AG20443 (cell line): ENCODE measurements at places on chromosomes 6 and 20.

- DNase-seq: no peak
Measured at GRCh38 chr6:36033935-36034334, 6.3 kb downstream of the MAPK14 start.

DNA sequence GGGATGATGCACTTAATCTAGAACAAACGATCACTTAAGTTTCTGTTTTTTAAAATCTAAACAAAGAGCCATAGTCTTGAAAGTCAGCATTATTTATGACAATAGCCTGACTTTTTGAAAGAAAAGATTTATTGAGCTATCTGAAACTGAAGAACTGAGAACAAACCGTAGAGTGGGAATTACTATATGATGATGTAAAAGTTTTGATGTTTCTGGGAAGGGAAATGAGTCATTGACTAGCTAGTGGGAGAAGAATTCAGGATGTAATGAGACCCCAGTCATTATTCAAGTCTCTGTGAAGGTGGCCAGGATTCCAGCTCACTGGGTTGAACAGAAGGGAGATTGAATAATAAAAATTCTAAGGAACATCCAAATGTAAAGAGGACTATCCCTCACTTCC, 83.4 kb upstream of the FABP7 start:
- no peak for DNase-seq

- DNase-seq: peak; percentile 70
Measured at GRCh38 chr20:50558483-50558925, 48.3 kb downstream of the PTPN1 start.

GRCh38 chr6:154945271-154945890, 49.7 kb upstream of the TIAM2 start:
- no peak for DNase-seq

DNA sequence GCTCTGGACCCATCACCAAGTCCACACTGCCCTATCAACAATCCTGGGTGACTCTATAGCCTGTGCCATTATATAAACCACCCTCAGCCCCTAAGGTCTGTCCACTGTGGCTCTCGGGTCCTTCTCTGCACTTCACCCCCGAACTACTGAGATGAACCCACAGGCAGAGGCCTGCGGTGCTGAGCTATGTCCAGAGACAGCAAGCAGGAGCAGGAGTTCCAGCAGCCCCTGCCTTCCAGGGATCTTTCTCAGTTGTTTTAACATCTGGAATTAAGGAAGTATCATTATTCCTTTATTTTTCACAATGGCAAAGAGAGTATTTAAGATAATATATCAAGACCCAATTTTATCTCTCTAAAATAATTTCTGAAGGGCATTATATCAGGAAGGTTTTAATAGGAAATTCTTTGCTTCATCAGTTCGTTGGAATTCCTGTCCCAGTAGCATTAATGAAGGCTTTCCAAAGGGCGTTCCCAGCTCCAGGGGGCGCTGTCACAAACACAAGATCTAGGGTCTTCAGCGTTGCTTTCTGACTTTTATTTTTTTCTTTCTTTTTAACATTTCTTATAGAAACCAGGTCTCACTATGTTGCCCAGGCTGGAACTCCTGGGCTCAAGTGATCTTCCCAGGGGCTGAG, 27.3 kb downstream of the RRBP1 start:
- peak; percentile 62 for DNase-seq

DNA sequence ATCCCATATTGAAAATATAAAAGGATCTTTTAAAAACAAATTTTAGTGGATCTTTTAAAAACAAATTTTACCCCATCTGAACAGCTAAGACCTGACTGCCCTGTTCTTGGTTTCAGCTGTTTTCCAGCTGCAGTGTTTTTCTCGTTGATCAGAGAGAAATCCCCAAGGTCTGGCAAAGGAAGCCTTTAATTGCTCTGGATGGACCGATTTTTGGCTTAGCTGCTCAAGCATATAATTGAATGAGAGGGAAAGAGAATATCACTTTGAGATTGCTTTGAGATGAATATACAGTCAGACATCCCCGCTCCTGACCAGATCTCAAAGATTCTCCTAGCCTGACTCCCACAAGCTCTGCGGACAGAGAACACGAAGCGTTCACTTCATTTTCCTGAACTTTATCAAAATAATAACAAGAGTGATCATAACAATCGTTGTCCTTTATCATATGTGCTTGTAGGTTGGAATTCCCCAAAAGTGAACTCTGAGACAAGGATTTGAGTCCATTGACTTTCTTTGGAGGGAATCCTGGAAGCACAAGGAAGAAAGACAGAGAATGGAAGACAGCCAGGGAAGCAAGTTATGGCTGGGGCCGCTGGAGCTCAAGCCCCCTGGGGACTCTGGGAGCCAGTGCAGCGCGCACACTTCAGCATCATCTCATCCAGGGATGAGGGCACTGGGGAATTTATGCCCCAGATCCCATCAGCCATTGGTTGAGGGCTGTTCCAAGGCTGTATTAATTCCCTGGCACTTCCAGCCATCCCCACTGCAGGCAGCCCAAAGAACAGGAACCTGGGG, 101.3 kb downstream of the SNX5 start:
- DNase-seq: no peak

- DNase-seq: no peak
Measured at GRCh38 chr6:35754452-35755277, 17.8 kb downstream of the ARMC12 start.

- no peak for DNase-seq
Measured at GRCh38 chr6:161050134-161050765, 58.7 kb downstream of the MAP3K4 start.

GRCh38 chr6:129175066-129175465, 292.1 kb downstream of the LAMA2 start:
- no peak for DNase-seq

DNA sequence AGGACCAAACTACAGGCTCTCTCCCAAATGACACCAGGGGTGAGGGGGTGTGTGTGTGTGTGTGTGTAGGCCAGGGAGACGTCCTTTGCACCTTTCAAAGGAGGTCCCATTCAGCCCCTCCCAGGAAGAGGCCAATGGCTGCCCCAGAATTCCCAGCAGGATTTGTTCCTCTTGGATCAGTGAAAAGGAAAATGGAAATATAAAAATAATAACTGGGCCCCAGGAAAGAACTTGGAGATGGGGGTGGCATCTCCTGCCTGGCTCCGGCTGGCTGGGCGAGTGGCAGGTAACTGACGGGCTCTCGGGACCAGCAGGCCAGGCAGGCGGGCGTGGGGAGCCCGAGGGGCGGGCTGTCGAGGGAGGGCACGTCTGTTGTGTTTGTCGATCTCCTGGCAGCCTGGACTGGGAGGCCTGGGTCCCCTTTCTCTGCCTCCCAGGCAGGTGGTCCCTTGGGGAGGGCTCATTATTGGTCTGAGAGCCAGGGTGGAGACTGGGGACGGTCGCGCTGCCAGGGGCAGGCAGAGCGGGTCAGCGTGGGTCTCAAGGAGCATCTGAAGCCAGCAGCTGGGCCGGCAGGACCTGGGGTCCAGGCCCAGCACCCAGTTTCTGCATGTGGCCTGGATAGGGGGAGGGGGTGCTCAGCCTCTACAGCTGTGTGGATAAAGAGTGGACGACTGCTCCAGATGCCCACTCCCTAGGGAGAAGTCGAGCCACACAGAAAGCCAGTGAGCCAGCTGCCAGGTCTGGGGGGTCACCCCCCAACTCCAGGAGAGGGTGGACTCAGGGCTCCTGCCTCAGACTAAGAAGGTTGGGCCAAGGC, 3.1 kb downstream of the NOL4L start:
- no peak for DNase-seq

- peak; percentile 58 for DNase-seq
Measured at GRCh38 chr6:119142041-119142440, 63.6 kb upstream of the FAM184A start.

GRCh38 chr20:54090230-54091119, 20.1 kb upstream of the BCAS1 start:
- DNase-seq: no peak

DNA sequence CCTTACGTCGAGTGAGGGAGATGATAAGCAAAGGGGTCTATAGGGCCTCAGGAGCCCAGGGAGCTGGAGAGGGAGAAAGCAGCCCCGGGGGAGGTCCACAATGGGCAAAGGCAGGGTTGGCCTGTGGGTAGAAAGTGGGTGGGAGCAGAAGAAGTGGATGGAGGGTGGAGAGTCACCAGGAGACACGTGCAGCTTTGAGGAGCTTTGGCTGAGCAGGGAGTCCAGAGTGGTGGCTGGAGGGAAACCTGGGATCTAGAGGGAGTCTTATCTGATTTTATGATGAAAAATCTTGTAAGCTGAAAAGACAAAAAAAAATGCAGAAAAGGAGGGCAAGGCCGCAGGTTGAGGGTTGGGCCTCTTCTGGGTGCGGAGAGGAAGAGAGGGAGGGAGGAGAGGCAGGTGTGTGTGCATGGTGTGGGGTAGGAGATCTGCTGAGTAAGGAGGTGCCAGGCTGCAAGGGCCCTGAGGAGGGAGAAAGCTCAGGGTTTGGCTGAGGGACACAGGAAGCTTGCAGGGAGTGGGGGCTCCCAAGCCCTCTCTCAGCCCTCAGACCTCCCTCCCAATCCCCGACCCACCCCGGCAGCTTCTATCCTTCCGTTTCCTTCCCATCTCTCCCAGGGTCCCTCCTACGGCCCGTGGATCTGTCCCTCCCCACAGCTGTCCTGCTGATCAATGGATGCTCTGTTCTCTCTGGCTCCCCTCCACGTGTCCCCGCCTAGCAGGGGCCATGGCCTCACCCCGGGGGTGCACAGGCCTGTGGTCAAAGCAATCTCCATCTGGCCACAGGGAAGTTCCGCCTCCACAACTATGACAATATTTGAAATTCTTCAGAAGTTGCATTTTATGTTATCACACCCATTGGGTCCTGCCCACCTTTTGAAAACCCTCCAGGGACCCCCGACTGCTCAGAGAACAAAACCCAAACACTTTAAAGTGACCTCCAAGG, 17.1 kb upstream of the BPI start:
- DNase-seq: peak; percentile 30

DNA sequence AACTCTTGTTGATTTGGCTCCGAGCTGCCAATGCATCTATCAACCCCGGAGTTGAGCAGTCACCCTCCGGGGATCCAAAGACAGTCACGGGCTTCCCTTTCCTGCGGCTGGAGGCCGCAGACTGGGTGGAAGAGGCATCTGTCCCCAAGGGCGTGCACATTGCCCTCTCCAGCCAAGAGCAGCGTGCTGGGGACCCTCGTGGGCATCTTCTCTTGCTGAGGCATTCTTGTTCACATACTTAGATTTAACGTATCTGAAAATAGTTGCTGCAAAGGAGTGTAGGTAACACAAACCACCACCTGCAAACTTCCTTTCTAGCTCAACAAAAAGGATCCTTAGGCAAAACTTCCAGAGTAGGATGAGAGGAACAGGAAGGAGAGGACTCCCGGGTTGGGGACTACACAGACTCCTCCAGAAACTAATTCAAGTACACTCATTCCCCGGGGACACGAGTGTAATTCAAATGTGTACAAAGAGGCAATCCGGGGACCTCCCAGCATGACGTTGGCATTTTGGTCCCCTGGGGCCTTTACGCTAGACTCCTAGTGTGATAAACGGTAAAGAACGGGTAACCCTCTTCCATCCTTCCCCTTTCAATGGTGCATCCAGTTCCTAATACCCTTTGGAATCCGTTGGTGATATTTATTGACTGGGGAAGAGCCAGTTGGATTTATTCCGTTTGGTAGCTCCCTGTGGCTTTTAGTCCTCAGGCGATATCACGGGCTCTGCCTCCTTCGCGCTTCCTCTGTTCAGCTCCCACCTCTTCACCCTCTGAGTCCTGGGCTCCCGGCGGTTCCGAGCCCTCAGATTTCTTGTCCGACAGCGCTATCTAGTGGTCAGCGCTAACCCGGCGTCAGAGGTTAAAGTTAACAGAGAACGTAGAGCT, 2.7 kb upstream of the COL12A1 start:
- DNase-seq: peak; percentile 77

DNA sequence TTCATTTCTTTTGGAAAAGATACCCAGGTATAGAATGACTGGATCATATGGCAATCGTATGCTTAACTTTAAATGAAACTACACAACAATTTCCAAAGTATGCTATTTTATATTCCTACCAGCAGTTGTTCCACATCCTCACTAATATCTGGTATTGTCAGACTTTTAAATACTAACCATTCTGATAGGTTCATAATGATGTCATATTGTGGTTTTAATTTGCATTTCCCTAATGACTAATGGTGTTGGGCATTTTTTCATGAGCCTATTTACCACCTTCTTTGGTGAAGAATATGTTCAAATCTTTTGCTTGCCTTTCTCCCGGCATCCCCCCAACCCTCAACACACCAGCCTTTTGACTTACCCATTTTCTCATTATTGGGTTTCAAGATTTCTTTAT, 96.2 kb upstream of the HMGN3 start:
- no peak for DNase-seq

GRCh38 chr6:137813308-137813970, 53.6 kb upstream of the TNFAIP3 start:
- DNase-seq: no peak

GRCh38 chr6:12163744-12164507, 126.2 kb upstream of the EDN1 start:
- DNase-seq: no peak

DNA sequence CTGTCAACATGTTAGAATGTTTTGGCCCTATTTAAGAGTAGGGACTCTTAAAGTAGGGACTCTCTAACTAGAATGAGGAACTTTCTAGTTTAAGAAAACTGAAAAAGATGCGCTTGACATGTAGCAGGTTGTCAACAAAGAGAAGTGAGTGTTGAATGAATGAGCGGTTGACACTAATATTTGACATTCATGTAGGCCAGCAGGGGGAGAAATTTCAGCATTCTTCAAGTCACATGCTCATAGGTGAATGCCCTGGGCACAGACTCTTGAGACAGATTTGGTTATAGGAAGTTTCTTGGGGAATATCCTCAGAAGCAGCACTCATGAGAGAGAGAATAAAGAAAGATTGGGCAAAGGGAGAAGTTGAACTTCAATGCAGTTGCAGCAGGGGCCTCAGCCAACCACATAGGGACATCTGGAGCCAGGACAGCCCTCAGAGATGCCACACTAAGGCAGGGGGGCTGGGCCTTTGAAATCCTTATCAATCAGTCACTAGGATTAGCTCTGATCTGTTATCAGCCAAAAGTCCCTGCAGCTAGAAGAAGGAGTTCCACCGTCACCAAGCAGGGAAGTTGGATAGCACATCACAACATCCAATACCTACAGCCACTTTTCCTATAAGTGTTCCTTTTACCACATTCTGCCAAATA, 145.1 kb upstream of the FKBP1C start:
- DNase-seq: no peak

GRCh38 chr20:59376109-59376841, 75.9 kb downstream of the EDN3 start:
- DNase-seq: no peak

GRCh38 chr6:32153564-32154513, at the start of gene PPT2:
Gene PPT2, plus strand, starts transcription at chr6:32154141. Its CDS starts 454 bp downstream, at chr6:32154595.
- peak; percentile 91 for DNase-seq

- no peak for DNase-seq
Measured at GRCh38 chr6:77786935-77787629, 134.2 kb downstream of the MEI4 start.

GRCh38 chr6:119328254-119328653, 21.3 kb downstream of the MAN1A1 start:
- DNase-seq: no peak
